ENCODE measurements at places on chromosomes 3 and 15.

DNA sequence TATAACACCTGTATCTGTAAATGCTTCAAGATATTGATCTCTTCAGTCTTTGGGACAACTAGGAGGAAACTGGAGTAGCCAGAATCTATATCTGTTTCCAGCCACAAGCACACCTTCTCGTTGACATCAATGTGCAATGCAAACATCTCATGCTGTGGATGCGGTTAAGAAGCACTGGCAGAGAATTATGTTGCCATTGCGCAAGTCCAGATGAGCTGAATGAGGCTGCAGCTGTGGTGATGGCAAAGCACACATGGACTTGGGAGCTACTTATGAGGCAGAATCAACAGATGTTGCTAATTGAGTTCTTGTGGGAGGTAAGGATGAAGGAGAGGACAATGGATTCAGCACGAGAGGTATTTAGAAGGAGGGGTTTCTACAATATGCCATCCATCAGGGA, 90.9 kb downstream of the STRIT1 start:
- no peak for DNase-seq

- DNase-seq: no peak
Observed at GRCh38 chr15:50380089-50380488, 25.1 kb upstream of the GABPB1 start.

GRCh38 chr15:55319537-55320237, 665 bp downstream of the PIGB start:
- no peak for DNase-seq

- no peak for DNase-seq
Observed at GRCh38 chr15:88256279-88257230, at the start of gene NTRK3. TSS of gene NTRK3 (minus strand) at chr15:88256739. CDS start at chr15:88256153, 586 bp downstream.

DNA sequence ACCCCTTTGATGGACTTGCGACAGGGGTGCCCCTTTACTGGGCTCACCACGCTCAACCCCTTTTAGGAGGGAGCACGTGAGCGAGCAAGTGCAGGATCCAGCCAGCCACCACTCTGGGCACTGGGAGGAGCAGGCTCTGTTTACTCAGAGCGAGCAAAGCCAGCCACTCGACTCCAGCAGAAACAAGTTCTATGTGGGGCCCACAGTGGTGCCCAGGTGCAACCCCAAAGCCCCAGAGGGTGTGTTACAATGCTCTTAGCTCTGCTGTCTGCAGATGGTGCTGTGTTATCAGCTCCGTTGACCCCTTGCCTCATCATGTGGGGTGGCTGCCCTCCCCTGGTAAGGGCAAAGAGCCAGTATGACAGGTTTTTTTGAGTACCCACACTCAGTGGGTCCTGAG, 120.3 kb upstream of the SUCLG2 start:
- no peak for DNase-seq

GRCh38 chr3:73148682-73149081, 87.2 kb downstream of the EBLN2 start:
- no peak for DNase-seq

GRCh38 chr15:100170291-100171210, 171.2 kb downstream of the ADAMTS17 start:
- DNase-seq: no peak

DNA sequence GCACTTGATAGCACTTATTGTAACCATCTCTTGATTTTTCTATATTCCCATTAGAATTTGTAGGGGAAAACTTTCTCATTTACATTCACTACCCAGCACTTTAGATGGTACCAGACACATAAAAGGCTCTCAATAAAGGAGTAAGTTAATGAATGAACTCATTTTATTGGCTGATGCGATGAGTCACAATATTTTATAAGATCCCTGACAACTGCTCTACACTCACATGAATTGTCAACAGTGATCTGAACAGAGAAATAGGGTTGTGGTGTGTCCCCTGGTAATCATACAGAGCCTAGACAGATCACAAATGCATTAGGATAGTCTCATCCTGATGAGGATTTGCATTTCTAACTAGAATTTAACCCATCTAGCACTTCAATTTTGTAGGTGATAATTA, 567.6 kb upstream of the ARPP21 start:
- DNase-seq: no peak

DNA sequence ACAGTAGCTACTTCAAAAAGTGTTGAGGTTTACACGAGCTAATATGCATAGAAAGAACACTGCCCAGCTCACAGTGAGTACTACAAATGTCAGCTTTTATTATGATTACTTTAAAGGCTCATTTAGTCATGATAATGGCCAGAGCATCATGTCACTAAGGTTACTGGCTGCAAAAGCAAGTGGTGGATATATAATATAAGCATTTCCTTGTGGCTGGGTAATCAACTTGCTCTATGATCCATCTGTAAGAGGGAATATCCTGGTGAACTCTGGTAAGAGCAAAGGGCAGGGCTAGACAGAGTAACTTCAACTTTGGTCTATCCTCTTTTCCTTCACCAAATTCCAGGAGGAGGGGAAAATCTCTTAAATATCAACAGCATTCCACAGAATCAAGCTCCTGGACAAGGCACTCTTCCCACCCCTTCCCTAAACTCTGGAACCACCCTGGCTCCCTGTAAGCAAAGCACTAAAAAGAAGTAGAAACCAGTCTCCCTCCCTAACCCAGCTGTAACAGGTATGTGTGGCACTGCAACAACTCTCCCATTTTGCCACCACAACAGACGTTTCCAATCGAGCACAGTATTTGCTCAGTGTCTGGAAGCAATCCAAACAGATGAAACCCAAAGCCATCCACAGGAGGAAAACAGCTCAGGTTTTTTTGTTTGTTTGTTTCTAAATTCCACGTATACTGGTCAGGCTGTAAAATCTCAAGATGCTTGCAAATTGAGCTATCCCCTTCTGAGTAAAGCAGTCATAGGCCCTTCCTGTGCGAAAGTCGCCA, 13.4 kb downstream of the B4GALT4 start:
- no peak for DNase-seq

Measured in omental fat pad (tissue), 4 donors.